CD4-positive, alpha-beta T cell treated with Interleukin-21 for 1 hour (primary cell): ENCODE measurements at places on chromosomes 6 and 20.

GRCh38 chr20:33348136-33348937 is 53.0 kb downstream of the CDK5RAP1 start:
- no peak for DNase-seq

GRCh38 chr6:135537741-135538301 is 40.3 kb upstream of the AHI1 start:
- DNase-seq: no peak

DNA sequence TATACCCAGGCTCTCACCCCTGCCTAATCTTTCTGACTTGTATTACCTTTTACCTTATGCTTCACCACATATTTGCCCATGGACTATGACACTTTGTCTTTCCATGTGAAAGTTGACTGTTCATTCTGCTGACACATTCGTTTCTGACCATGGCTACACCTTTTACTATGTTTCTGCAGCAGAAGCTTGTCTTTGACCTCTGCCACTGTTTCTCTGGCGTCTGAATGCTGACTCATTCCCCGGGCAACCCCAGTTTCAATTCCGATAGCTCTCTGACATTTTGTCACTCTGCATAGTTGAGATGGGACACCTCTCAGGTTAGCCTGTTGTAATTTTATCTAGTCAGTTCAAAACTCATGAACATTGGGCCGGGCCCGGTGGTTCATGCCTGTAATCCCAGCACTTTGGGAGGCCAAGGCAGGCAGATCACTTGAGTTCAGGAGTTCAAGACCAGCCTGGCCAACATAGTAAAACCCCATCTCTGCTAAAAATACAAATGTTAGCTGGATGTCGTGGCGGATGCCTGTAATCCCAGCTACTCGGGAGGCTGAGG is 50.7 kb downstream of the SLC26A8 start:
- no peak for DNase-seq

DNA sequence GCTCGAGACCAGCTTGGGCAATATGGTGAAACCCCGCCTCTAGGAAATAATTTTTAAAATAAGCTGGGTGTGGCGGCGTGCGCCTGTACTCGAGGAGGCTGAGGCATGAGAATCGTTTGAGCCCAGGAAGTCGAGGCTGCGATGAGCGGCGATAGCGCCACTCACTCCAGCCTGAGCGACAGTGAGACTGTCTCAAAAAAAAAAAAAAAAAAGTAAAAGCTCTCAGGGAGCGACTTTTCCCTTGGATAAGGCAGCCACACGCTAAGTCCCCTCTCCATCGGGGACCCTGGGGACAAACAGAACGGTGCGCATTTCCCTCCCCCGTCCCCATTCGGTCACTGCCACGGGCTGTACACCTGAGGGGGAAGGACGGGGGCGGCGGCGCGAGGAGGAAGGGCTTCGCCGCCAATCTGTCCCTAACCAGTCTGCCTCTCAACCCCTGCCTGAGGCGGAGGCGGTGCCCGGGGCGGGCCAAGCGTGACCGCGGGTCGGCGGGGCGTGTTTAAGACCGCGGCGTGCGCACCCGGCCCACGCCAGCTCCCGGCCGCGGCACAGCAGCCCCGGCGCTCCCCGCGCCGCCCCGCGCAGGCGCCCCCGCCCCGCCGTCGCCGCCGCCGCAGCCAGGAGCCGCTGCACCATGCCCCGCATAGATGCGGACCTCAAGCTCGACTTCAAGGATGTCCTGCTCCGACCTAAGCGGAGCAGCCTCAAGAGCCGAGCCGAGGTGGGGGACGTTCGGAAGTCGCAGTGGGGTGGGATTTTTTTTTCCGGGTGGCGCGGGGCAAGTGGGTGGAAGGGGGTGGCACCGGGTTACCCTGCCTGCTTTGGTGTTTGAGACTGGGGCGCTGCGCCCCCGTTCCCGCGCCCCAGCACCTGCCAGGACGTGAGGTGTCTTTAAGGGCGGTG is at the start of gene GMPR:
TSS of gene GMPR (plus strand) at position 531 of the 906 bp plus-strand sequence. CDS start at position 638, 107 bp downstream.
- peak; percentile 75 for DNase-seq

GRCh38 chr6:168097621-168098430 is 18.8 kb upstream of the FRMD1 start:
- DNase-seq: no peak
